A549 treated with ZK216348 at 1 μM for 4 hours (cell line): ENCODE measurements at places on chromosomes 1 and 21. TPM values are rescaled to one million over a fixed set of nuclear protein-coding genes. Genes with fewer than 3 reads are reported as not detected.

TNFRSF18 gene
- total RNA-seq: 0.35 TPM in 1 of 5 replicates, not detected in the others

RNU11 gene
- not detected in 5 replicates for total RNA-seq

RRP1B gene
- total RNA-seq: 31.7 to 40.1 TPM (median 36.1 TPM) in 5 replicates

SLC9C2 gene
- not detected in 5 replicates for total RNA-seq
